ENCODE measurements at places on chromosomes 16 and 17. TPM values are rescaled to one million over a fixed set of nuclear protein-coding genes. Genes with fewer than 3 reads are reported as not detected.

- DNase-seq = peak; percentile 95
Observed at GRCh38 chr17:7687072-7687907, at the start of gene TP53. TP53 (minus strand) TSS chr17:7687490; CDS start chr17:7676594, 10,896 bp downstream.

The SLFN12L gene
- total RNA-seq = 26.2 TPM

The RNU2-1 gene
- 8,653 TPM for total RNA-seq

- DNase-seq = no peak
Observed at GRCh38 chr17:64661726-64661975, 456 bp downstream of the SMURF2 start.

GRCh38 chr17:19306160-19307111 lies 56.1 kb downstream of the B9D1 start:
- DNase-seq = no peak

DNA sequence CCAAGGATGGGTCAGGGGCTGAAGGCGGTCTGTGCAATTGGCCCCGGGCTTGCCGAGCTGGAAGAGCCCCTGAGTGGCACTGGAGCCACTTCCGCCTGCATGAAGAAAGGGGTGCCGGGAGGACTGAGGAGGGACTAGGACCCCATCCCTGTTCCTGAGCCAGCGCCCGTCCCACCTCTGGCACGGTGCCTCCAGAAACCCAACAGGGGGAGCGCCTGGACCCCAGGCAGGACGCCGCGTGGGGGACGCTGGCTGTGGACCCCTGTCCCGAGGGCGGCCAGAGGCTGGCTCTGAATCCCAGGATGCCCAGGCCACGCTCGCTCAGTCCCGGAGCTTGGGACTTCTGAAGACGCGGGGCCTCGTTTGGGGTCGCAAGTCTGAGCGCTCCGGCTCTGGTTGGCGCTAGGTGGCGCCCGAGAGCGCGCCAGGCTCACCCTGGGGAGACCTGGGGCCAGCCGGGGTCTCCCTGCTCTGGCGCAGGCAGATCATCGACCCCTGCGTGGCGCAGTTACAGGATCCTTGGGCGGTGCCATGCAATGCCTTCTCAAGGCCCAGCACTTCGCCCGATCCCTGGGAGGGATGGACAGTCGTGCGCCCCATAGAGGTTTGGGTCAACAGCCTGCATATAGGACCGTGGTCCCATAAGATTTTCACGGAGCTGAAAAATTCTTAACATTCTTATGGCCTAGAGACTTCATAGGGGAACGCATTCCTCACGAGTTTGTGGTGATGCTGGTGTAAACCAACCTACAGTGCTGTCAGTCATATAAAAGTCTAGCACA lies 58.5 kb upstream of the CREBBP start:
- DNase-seq = peak; percentile 94

GRCh38 chr17:72397687-72398086 lies 276.9 kb downstream of the SOX9 start:
- no peak for DNase-seq

The PLA2G15 gene
- total RNA-seq = 58.5 TPM

The TBC1D3C gene
- total RNA-seq = not detected

The ABCA8 gene
- 86.9 TPM for total RNA-seq

The HES7 gene
- total RNA-seq = 4.9 TPM

GRCh38 chr16:4511441-4512082 lies 27.0 kb downstream of the CDIP1 start:
- DNase-seq = no peak

- DNase-seq = no peak
Observed at GRCh38 chr16:19130852-19131824, 17.4 kb downstream of the ITPRIPL2 start.

- peak; percentile 67 for DNase-seq
Observed at GRCh38 chr17:28416703-28417311, 10.8 kb upstream of the SLC46A1 start.

- no peak for DNase-seq
Observed at GRCh38 chr16:15576960-15577958, 65.7 kb downstream of the MARF1 start.

DNA sequence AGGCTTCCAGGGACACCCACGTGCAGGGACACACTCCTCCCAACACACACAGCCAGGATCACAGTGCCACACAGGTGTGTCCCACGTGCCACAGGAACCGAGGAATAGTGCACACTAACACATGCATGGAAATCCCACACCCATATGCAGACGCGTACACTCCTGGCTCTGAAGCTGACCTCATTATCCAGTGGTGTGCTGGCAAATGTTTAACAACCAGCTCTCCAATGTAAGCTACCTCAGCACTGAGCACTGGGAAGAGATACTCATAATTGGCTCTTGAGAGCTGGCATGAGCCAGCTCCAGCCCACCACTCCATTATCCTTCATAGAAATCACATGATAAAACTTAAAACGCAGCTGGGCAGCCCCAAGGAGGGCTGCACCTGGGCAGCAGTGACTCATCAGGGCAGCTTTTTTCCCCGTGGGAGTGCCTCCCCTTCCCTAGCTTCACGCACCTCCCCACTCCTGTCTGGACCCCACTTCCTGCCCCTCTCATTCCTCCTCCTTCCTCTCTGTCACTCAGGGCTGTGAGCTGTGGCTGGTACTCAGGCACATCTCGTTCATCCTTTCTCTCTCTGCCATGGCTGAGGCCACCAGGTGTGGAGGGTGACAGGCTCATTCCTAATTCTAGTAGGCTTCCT lies 14.9 kb upstream of the TBX21 start:
- no peak for DNase-seq

DNA sequence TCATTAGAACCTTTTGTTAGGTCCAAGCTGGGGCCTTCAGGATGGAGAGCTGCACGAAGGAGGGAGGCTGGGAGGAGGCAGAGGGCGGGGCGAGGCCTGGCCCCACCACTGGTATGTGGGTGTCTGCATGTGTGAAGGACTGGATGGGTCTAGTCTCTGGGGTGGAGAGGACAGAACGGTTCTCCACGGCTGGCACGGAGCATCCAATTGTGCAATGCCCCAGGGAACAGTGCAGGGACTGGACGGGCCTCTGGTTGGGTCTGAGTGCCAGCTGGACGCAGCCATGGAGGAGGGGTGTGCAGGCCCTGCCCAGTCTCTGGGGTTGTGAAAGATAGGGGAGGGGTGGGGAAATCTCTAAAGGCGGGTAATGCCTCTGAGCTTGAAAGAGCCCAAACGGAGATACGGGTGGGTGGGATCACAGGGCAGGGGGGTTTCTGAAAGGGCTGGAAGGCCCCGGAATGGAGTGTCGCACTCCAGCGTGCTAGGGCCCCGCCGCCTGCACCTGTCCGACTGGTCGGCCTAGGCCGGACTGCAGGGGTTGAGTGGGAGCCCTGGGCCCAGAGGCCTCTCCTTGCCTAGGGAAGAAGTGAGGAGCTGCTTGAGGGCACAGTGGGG lies 1.6 kb downstream of the PPL start:
- DNase-seq = peak; percentile 89

DNA sequence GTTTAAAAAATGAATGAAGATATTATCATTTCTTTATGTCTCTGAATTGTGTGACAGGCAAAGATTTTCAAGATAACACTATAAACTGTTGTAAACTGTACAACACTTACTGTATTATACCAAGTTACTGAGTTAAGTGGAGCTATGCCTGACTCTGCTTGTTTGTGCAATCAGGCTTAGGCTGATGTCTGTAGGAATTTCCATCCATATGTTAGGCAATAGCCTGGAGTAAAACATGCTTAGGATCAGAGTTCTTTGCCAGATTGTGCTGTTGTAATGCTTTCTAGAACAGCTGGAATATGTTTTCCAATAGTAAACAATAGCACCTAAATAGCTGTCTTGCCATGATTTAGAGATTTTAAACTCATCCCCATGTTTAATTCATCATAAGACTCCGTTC lies 1496.7 kb downstream of the CDH11 start:
- DNase-seq = no peak

The SHBG gene
- not detected for total RNA-seq

DNA sequence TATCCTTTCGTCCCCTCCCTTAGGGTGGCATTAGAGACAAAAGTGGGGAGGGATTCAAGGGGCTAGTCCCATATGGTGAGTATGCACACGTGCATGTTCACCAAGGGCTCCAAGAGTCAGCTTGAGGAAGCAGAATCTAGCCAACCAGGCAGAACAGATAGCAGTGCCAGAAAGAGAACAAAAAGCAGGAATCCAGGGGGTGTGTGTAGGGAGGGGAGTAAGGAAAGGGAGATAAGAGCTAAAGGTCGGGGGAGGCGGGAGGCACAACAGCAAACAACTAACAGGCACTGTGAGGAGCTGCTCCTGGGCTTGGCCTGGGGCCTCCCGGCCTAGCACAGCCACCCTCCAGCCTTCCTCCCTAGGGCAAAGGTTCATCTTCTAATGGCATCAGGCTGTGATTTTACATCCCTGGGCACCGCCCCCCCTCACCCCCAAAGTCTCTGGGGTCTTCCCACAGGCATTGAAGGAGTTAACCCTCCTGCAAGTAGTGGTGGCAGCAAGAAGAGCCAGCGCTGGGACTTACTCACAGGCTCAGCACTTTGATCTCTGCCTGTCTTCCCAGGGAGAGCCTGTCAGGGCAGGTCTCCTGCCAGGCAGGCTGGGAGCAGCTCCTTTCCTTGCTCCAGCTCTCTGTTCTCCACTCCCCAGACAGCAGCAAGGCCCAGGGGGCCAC lies 12.4 kb upstream of the SUPT4H1 start:
- no peak for DNase-seq

DNA sequence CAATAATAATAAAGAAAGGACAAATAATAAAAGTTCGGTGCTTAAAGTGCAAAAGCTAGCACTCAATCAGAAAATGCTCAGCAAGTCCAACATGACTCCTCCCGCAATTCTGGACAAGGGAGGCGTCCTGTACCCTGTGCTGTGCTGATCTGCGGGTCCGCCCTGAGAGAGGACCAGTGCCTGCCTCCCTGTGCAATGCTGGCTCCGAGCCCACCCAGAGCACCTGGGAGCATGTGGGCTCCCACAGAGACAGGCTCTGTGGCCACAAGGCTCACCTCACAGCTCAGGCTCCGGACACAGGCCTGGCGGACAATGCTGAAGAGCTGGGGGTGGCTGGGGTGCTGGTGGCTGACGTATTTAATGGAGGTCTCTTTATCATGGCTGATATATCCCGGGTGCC lies 11.1 kb downstream of the FLCN start:
- no peak for DNase-seq

GRCh38 chr16:12679660-12680272 lies 123.9 kb downstream of the CPPED1 start:
- no peak for DNase-seq

- DNase-seq = peak; percentile 99
Observed at GRCh38 chr17:2400877-2401425, at the start of gene MNT. MNT (minus strand) TSS chr17:2401060; CDS start chr17:2400712, 348 bp downstream.

GRCh38 chr16:50372611-50373344 lies 4.0 kb upstream of the BRD7 start:
- peak; percentile 56 for DNase-seq

The TNFRSF17 gene
- total RNA-seq = not detected

- no peak for DNase-seq
Observed at GRCh38 chr17:4919511-4920047, 12.5 kb upstream of the GP1BA start.

The KRTAP9-1 gene
- not detected for total RNA-seq

DNA sequence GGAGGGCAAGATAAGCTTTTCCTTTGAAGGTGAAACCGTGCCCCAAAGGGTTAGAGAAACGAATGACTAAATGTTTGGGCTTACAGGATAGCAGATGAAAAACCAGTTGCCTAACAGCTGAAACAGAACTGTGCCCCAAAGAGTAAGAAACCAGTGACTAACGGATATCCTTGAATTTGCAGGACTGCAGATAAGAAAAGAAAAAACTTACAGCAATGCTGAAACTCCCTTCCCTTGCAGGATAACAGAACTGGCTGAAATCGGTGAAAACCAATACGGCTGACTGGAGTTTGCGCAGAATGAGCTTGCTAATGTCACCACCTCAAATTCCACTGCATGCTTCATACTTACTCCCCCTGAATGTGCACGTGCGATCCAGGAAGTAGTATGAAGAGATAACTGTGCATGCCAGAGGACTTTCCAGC lies 175.2 kb upstream of the NLRP1 start:
- no peak for DNase-seq

DNA sequence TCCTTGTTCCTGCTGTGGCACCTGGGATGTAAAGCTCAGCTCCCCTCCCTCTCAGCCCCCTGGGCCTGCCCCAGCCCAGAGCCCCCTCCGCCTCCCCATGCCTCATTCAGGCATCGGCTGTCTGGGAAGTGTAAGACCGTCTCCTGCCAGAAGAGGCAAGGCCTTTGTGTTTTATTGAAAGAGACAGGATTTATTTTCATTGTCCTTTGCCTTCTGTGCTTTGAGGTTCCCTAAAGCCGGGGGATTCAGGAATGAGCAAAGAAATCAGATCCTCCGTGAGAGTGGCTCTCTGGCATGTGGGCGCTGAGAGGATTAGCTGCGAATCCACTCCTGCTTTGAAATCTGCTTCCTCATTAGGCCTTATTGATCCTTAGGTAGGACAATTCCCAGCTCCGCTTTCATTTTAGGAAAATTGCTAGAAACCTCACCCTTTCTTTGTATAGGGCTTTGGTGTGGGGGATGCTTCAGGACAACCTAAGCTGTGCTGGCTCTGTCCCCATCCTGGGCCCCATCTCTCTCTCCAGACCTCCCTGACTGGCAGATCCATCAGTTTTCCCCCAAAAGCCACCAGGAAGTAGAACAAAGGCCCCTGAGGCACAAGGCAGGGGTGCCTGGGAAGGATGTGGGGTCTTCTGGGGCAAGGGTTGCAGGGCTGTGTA lies 211.5 kb upstream of the TNRC6C start:
- DNase-seq = peak; percentile 3

DNA sequence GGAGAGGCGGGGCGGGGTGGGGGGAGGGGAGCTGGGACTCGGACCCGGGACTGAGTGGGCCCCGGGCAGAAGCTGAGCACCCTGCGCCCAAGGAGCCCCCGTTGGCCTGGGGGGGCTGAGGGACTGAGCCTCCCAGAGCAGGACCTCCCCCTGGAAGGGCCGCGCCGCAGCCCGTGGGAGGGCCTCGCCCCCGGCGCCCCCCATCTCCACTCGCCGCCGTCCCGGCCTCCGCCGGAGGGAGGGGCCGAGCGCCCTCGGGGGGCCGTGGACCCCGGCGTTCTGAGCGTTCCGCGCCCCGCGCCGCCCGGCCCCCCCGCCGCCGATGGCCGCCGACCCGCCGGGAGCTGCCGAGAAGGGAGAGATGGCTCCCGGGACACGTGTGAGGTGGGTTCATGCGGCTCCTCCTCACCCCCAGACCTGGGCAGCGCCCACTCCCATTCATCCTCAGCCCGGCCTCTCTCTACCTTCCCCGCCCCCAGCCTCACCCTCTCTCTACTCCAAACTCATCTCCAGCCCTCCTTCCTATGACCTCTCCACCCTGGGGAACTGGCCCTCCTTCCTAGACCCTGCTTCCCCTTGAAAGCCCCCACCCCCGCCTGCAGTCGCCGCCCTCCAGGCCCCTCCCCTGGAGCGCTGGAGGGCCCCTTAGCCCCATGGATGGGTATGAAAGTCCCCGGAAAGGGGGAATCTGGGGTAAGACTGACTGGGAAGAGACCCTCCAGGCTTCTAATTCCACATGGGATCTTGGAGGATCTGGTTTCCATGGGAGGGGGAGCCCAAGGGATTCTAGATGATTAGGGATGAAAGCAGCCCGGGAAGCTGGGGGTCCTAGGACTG lies 922 bp downstream of the FBXL19 start:
- DNase-seq = peak; percentile 90

The MT1A gene
- total RNA-seq = 16.1 TPM

All from upper lobe of left lung (tissue), 6 donors.